ENCODE measurements at places on chromosomes 11 and 22. TPM values are rescaled to one million over a fixed set of nuclear protein-coding genes. Genes with fewer than 3 reads are reported as not detected.

The NXPE2 gene
- not detected for total RNA-seq

The NRIP3 gene
- total RNA-seq, result 0.89 TPM

The C22orf39 gene
- total RNA-seq, result 14.0 TPM

The OR5A1 gene
- not detected for total RNA-seq

The PHF5A gene
- total RNA-seq, result 56.9 TPM

The MEI1 gene
- total RNA-seq, result not detected

The TRIM48 gene
- 0.06 TPM for total RNA-seq

The VPS51 gene
- total RNA-seq, result 58.1 TPM

The SSTR3 gene
- not detected for total RNA-seq

The EPS8L2 gene
- total RNA-seq, result 63.5 TPM
